ENCODE measurements at places on chromosomes 3 and 15. TPM values are rescaled to one million over a fixed set of nuclear protein-coding genes. Genes with fewer than 3 reads are reported as not detected.

GRCh38 chr3:100972867-100973266 lies 20.4 kb downstream of the ABI3BP start:
- no peak for DNase-seq

- no peak for DNase-seq
These were observed 63.5 kb upstream of the SLC6A1 start for GRCh38 chr3:10928961-10929471.

GRCh38 chr3:142363936-142364467 lies 83.8 kb downstream of the XRN1 start:
- no peak for DNase-seq

DNA sequence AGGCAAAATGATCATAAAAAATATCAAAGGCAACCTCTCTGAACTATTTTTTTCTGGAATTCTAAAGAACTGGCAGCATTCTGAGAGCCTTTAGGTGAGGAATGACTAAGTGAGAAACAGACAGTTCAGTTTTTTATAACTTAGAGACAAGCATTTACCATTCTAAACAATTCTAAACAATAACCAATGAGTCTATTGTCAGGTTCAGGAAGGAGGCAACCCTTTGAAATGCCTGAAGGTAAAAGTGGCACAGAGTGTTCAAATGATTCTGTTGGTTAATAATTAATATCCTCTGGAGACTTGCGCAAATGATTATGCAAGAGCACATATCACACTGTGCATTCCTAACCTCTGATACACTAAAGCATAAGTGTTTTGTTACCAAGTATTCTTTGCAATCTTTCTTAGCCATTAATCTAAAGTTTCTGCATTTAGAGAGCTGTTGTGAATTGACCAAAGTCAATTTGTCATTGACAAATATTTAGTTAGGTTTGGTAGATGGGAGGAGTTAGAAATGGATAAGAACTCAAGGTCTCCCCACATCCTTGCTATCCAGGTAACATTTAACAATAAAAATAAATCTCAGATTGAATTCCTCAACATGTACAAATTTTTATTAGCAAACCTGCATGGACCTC lies 9.2 kb upstream of the TGFBR2 start:
- DNase-seq: peak; percentile 94

CCR9 gene
- total RNA-seq: not detected

DNA sequence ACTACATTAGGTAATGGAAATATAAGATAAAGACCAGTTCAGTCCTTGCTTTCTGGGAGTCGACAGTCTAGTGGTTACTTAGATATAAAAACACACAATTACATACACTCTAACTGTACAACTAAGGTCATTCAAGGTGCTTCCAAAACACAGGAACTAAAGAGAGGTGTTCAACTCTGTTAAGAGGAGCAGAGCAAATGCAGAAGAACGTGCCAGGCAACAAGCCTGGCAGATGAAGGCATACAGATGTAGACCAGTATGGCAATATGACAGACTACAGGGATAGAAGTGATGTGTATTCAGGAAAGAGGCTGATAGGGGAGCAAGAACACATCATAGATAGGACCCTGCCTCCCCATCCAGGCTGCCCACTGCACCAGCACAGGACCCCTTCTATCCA lies 78.3 kb downstream of the CBLB start:
- DNase-seq: no peak
